Nucleus accumbens (tissue), 56 donors: ENCODE measurements at places on chromosomes 5 and 9.

DNA sequence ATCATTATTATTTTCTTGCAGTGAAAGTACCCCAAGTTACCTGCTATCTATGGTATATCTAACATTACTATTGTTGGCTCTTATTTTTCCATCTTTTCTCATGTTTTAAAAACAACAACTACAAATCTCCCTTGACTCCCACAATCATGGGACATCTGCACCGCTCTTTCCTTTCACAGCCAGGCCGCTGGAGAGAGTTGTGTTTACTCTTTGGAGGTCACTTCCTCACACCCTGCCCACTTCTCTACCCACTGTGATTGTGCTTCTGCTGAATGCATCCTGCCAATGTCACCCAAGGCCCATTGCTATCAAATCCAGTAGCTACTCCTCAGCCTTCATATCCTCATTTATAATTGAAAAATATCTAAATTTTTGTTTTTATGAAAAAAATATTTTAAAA is 29.7 kb downstream of the SLC28A3 start:
- no peak for DNase-seq

DNA sequence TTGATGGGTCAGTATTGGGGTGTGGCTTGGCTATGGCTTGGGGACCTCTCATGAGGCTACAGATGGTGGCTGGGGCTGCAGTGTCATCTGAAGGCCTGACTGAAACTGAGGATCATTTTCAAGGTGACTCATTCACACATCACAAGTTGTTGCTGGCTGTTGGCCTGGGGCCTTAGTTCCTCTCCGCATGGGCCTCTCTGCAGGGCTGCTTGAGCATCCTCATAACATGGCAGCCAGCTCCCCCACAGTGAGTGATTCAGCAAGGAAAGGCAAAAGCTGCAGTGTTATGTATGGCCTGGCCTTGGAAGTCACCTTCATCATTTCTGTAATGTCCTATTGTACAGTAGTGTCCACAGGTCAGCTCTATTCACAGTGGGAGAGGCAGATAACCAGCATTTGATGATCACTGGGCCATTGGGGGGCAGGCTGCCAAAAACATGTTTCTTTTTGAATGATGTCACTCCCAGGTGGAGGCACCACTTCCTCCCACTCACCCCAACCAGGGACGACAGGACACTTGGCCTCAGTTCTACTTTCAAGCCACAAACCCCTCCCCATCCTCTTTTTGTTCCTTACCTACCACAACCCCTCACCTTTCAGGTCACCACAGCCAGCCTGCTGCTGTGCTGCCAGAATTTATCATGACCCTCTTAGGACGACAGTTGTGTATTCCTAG is 14.4 kb downstream of the FGD3 start:
- DNase-seq: no peak

GRCh38 chr9:81650586-81651515 is 38.5 kb downstream of the TLE1 start:
- no peak for DNase-seq

DNA sequence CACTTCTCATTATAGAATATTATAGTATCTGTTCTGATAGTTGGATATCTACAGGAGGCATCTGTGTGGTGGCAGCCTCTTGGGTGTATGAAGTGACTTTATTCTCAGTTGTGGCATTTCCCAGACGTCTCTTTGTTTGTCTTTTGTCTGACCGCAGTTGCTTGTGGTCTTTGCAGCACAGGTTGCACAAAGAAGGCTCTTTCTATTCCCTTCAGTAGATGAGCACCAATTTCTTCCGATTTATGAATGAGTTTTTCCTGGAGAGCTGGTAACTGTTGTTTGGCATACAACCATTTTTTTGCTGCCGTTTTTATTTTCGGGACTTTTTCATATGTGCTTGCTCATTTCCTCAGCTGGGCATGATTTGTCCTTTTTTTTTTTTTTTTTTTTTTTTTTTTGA is 56.4 kb upstream of the MYO10 start:
- DNase-seq: no peak

GRCh38 chr5:62578540-62578939 is at the start of gene LRRC70:
Gene LRRC70 (plus strand): TSS chr5:62578819. CDS start chr5:62579439, 620 bp downstream.
- no peak for DNase-seq

DNA sequence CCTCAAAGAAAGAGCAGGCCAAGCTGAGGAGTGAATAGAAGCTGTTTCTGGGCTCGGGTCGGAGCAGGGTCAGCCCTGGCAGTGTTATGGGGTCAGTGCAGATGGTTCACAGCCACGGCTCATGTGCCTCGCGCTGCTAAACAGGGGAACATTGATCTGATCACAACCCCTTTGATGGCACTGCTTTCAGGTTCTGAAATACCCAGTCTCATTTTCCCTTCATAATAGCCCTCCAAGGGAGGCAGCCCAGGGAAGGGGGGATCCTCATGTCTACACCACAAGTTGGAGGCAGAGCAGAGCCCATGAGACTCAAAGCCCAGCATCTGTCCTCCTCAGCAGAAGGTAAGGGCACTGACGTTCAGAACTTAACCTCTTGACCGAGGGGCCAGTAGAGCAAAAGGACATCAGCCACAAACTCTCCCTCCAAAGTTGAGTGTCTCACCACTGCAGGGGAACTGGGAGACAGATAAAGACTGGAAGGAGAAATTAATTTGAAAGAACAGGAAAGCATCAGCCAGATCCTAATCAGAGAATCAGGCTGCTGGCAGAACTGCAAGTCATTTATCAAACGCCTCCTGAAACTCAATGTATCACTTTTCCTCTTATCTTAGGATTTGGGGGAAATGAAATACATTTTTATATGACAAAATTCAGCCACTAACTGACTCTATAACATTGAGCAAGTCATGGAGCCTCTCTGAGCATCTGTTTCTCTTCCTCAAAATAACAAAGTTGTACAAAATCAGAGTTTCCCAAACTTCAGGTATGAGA is 110.6 kb downstream of the SH3TC2 start:
- DNase-seq: no peak
